ENCODE measurements at places on chromosomes 7 and 10.
A peak's percentile ranks its signal among the peaks of the same experiment; 100 is the strongest.

DNA sequence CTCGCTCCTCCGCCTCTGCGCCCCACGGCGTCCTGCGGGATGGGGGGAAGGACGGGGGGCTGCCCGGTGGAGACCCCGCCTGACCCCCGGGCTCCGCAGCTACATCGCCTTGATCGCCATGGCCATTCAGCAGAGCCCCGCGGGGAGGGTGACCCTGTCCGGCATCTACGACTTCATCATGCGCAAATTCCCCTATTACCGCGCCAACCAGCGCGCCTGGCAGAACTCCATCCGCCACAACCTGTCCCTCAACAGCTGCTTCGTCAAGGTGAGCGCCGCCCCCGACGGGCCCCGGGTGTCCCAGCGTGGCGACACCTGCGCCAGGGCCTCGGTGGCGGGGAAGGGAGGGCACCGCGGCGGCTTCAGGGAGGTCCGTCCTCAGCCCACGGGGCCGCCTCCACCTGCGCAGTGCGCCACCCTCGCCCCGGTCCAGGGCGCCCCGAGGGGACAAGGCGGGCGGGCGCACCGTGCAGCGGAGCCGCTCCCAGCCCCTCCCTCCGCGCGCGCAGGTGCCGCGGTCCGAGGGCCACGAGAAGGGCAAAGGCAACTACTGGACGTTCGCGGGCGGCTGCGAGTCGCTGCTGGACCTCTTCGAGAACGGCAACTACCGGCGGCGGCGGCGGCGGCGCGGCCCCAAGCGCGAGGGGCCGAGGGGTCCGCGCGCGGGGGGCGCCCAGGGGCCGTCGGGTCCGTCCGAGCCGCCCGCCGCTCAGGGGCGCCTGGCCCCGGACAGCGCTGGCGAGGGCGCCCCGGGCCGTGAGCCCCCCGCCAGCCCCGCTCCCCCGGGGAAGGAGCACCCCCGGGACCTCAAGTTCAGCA, 793 bp downstream of the FOXL3 start:
- no peak for DNase-seq

GRCh38 chr10:31604096-31604495, 285.1 kb downstream of the ZEB1 start:
- DNase-seq: no peak

DNA sequence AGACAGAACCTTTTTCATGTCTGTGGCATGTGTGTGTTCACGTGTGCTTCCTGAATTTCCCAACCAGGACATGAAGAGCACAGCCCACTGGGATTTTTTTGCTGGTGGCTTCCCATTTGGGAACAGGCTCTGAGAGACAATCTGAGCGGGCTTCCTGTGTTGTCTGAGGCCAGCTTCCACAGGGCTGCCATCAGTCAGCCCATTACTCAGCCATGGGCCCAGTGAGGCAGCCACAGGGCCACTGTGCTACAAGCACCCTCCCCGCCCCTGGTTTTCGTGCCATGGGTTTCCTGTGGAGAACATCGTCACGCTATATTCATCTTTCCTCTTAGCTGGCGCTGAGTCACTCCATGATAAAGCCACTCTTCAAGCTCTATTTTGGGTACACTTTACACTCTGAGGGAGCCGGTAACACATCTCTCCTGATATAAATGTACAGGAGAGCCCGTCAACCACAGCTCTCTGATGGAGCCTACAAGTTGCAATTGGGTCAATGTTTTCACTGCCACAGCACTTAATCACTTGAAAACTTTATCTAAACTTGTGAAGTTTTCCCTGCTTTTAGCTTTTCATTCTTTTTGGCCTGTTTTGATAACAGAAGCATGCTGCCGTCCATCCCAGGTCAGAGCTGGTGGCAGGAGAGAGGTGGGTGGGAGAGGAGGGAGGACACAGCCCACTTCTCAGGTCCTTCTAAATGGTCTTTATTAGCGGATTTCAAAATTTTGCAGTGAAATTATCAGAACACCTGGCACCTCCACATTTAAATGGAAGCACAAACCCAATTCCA, 96.9 kb downstream of the HIPK2 start:
- no peak for DNase-seq

DNA sequence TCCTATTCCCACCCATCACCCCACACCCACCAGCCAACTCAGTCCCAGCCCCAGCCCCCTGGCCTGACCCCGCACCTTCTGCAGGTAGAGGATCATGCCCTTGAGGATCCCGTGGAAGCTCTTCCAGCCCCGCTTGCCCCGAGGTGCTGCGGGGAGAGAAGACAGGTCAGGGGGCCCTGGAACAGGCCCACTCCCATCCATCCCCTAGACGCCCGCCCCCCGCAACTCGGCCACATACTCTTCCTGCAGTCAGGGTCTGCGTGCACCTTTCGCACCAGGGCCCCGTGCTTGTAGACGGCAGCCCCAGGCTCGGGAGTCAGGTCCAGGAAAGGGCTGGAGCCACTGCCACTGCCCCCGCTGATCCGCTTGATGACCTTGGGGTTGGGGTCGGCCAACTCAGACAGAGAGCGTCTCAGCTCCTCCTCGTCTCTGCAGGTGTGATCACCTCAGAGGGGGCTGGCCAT, 9.6 kb downstream of the NFKB2 start:
- no peak for DNase-seq

- DNase-seq: no peak
Measured at GRCh38 chr10:110841767-110842267, 29.9 kb upstream of the PDCD4 start.

DNA sequence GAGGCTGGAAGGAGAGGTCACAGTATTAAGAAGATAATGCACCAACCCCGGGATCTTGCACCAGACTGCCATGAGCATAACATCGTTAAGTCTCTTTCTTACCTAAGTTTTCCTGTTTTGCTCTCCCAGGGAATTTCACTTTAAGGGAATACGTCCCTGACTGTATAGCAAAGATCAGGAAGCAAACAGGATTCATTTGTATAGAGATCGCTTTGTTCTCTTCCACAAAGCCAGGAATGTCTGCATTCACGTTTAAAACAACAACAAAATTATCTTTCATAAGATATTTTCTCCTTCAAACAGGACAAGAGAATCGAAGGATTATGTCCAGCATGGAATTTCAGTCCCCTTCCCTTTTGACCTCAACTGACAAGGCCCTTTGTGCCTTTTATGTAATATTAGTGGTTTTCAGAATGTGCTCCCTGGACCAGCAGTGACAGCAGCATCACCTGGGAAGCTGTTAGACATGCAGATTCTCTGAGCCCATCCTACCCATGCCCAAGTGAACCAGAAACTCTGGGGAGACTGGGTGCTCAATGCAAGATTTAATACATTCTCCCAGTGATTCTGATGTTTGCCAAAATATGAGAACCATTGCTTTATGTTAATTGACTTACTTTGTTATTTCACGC, 286.3 kb downstream of the FGFR2 start:
- no peak for DNase-seq

- no peak for DNase-seq
Measured at GRCh38 chr7:111460695-111461094, 101.6 kb downstream of the IMMP2L start.

- DNase-seq: peak; percentile 13
Measured at GRCh38 chr10:123043409-123043925, 34.7 kb downstream of the ACADSB start.

GRCh38 chr10:55786461-55787050, 574.5 kb downstream of the ZWINT start:
- DNase-seq: no peak

- DNase-seq: no peak
Measured at GRCh38 chr7:66617295-66617694, 11.4 kb upstream of the KCTD7 start.

DNA sequence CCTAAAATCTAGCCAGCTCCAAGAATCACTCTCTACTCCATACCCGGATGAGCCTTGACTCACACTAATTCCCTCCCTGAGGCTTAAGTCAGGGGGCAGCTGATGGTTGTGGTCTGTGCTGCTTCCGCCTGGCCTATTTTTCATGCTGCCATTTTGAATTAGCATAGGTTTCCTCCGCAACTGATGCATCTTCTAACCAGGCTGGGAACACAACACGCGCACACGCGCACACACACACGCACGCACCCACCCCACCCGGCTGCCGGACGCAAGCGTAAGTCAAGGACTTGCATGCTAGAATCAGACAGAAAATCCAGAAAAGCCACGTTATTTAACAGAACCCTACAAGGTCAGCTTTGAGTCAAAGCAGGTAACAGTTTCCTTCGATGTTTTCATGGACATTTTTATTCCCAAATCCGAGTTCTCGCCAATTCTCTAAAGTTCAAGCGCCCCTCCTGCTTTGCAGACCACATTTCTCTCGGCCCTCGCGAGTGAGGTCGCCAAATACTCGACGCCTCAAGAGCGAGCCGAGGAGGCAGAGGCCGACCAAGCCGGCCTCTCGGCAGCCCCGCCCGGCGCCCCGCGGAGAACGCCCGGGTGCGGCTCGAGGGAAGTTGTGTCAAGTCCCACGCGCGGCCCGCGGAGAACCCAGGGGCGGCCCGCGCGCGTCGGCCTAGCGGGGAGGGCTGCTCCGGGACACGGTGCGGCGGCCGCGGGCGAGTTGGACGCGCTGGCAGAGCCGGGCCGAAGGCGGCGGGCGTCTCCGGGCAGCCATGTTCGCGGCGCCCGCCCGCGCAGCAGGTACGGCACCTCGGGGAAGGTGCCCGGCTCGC, 961 bp downstream of the SCRN1 start:
- DNase-seq: no peak

DNA sequence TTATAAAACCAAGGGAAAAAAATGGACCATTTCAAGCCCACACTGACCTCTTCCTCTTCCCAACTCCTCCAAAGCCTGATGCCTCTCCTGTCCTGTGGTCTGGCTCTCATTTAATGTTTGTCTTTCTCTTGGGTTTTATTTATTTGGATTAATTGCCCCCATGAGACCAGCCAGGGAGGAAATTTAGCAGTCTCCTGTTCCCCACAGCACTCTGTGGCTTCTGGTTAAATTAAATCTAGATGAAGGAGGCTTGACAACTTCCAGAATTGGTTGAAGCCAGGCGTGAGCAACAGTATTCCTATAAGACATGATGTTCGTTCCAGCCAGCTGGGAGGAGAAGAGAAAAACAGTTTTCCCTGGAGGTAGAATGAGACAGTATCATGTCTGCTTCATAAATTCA, 15.1 kb upstream of the PRLHR start:
- DNase-seq: no peak

- peak; percentile 66 for DNase-seq
Measured at GRCh38 chr10:102642736-102643335, 1.4 kb upstream of the TRIM8 start.

GRCh38 chr7:30656006-30656957, 26.0 kb downstream of the CRHR2 start:
- no peak for DNase-seq

GRCh38 chr7:74078461-74078860, 5.1 kb upstream of the LIMK1 start:
- no peak for DNase-seq

DNA sequence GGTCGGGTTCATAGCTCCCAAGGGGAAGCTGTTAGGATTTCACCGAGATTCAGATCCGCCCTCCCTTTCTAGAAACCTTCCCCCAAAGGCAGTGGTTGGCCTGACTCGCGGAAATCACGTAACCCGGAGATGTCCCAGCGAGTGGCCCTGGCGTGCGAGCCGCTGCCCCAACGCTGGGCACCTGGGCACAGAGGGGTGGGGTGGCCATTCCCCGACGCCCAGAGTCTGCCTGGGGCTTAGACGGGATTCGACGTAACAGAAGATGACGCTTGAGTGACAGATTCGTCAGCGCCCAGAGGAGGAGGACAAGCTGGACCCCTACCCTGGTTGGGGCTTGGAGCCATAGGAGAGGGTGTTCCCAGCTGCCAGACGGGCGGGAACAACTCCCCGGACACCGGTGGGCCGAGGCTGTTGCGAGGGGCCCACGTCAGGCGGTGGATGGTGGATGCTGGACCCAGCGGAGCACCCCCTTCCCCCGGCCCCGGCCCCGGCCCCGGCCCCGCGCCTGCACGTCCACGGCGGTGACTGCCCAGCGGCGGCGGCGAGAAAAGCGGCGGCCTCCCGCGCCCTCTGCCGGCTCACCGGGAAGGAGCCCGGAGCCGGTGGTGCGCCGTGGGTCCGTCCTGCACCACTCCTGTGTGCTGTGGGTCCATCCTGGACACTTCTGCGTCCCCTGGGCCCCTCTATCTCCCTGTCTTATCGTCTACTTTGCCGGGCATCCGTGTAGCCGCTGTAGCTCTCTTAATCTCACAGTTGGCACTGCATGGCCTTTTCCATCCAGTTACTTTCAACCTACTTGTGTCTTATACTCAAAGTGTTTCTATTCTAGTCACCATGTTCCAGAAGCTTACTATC, 35.4 kb upstream of the KNDC1 start:
- no peak for DNase-seq

DNA sequence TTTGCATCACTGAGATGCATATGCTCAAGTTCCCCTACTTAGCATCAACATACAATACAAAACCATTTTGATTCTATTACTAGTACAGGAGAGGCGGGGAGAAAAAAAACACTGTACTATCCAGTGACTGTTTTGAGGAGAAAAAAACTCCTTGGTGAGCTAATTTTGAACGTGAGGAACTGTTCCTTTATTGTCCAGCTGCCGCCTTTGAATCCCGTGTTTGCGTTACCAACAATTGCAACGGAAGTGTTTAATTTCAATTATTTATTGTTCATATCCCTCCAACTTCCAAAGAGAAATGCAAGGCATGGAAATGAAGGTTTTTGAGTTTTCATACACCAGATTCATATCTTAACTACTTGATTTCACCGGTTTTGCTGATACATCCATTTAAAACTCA, 66.4 kb upstream of the ARHGAP21 start:
- DNase-seq: no peak

DNA sequence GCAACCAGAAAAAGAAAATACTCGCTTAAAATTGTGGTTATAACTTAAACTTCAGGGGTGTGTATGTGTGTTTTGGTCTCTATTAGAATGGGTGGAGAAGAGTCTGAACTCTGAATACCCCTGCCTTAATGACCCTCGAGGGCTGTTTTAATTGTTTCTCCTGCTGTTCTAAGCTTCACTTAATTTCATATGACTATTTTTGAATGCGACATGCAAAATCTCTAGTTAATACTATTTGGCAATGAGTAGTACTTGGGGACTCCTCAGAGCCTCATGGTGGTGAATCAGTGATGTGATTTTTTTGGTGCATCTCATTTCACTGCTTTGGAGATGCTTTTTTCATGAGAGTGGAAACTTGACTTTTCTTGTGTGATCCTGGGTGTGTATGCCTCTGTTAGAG, 178.6 kb downstream of the CDK14 start:
- no peak for DNase-seq

- no peak for DNase-seq
Measured at GRCh38 chr10:12690525-12691126, 310.9 kb downstream of the CCDC3 start.

DNA sequence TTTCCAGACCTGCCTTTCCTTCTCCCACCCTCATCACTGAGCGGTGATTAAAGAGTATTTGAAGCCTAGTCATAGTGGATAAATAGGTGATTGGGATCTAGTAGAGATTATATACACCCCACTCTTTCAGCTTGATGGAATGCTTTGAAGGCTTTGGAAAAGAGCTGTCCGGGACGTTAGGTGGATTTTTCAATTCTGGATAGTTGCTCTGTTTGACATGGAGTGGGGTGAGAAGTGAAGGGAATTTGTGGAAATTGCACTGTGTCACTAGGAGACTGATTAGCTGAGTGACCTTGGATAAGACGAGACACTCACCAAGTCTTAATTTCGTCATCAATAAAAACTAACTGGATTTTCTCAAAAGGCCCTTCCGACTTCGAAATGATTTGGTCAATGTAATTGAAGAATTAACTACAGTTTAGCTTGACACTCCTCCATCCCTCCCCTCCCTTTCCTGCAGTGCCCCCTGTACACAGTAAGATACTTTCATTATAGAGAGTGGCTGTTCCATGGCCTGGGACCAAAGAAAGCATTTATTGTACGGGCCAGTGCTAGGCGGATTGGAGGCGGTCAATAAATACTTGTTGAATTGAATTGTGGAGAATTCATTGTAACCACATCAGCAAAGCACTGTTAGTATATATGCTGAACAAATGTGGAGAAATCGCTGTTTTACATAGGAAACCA, 962 bp downstream of the ZKSCAN1 start:
- DNase-seq: no peak
